Left renal pelvis (tissue), 4 donors: ENCODE measurements at places on chromosomes 3 and 15. TPM values are rescaled to one million over a fixed set of nuclear protein-coding genes. Genes with fewer than 3 reads are reported as not detected.

- no peak for DNase-seq
These were observed 34.1 kb downstream of the TPM1 start for GRCh38 chr15:63076714-63077046.

GRCh38 chr3:193243571-193243970 lies 2.5 kb downstream of the PLAAT1 start:
- DNase-seq = no peak

The SEMA3B gene
- 76.6 TPM for polyA plus RNA-seq

The IMPG2 gene
- 0.70 TPM for polyA plus RNA-seq

The SNAP23 gene
- polyA plus RNA-seq = 71.6 TPM
